Immature natural killer cell (primary cell): ENCODE measurements at places on chromosomes 5 and 9. TPM values are rescaled to one million over a fixed set of nuclear protein-coding genes. Genes with fewer than 3 reads are reported as not detected.

DNA sequence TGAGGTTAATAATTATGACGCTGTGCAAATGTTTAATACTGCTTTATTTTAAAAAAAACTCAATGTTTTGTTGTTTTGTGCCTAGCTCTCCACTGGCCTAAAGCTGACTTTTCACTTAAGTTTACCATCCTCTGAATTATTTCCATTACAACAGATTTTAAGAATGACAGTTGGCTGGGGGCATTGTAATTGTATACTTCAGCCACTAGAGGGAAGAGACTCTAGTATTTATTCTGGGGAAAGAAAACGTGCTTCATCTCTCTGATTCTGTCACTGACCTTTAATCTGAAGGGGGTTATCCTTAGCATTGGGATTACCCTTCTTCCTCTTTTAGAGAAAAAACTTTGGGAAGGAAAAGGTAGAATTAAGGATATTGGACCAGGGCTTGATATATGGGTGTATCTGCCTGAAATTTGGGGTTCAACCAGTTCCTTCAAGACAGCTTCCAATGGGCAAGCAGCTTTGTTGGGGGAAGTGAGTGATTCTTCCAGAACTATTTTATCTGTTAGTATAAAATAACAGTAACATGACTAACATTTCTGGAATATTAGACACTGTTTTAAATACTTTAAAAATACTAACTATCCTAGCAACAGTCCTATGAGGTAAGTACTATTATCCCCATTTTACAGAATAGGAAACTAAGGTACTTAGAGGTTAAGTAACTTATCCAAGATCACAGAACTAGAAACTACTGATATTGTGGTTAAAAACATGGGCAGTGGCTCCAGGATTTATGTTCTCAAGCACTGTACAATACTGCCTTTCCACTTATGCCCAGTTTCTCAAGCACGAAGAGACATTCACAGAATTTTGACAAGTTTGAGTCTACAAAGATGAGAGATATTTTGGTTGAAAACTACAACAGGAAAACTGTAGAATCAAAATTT lies 208.4 kb downstream of the CD180 start:
- DNase-seq, result peak; percentile 31

DNA sequence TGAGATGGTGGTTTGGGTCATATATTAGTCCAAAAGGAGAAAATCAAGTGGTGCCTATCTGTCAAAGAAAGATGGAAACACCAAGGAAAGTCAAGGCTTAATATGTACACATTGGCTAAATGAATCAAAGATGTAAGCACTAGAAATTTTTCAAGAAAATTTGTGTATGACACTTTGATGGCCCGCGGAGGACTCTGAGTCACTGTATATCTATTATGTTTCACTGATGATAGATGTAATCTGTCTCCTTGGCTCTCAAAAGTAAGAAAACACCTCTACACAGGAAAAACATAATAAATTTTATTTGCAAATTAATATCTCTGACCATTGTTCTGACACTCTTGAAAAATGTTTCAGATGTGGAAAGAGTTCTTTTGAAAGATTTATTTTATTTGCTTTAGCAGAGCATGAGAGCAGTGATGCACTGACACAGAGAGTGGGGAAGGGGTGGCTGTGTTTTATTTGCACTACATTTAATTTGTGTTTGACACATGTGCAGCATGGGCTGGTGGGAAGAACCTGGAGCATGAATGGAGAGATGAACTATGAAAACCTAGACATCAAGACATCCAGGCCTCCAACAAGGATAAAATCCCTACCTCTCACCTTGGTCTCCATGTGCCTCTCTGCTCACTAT lies 180.8 kb upstream of the GAS1 start:
- no peak for DNase-seq

The PCDHGA6 gene
- polyA plus RNA-seq, result not detected

GRCh38 chr9:124220946-124221451 lies 36.8 kb upstream of the NEK6 start:
- DNase-seq, result no peak

The ZSWIM6 gene
- 0.40 TPM for polyA plus RNA-seq

GRCh38 chr9:108069991-108070390 lies 580.4 kb upstream of the KLF4 start:
- DNase-seq, result no peak

GRCh38 chr5:178314061-178314660 lies 81.6 kb upstream of the PHYKPL start:
- no peak for DNase-seq

The HSDL2 gene
- polyA plus RNA-seq, result 17.6 TPM

GRCh38 chr5:74490814-74491213 lies 149.7 kb downstream of the ENC1 start:
- DNase-seq, result no peak

The PHYHD1 gene
- 2.7 TPM for polyA plus RNA-seq

The SLC12A7 gene
- polyA plus RNA-seq, result 9.5 TPM

DNA sequence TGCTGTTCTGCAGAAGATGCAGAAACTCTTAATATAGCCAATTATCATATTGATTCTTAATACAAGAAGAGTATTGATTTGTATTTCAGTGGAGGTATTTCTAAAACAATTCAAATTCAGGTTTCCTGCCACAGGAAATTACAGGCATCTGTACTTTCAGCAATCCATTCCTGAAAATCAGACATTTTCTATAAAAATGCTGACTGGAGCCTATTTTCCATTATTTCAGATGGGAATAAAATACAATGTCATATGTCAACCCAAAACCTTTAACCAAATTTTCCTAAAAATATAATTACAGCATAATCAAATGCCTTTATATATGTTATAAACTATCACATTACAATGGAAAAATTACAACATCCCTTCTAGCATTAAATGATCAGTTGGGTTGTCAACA lies 131.5 kb downstream of the MELK start:
- DNase-seq, result no peak

DNA sequence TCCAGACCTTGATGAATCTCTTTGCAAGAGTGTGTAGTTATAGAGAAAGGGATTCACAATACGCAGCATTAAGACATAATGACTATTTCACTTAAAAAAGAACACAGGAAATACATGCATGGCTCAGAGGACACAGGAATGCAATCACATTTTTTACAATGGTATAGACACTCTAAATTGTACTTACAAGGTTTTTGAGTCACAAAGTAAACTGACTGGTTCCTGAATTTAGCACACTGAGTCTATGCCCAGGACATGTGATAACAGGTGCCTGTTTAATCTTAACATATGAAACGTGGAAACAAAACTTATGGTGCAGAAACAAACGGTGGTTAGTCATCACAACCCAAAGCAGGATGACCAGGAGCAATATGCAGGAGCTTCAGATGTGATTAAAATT lies 6.7 kb downstream of the EPB41L4A start:
- no peak for DNase-seq

The GALNT10 gene
- polyA plus RNA-seq, result 42.8 TPM

- no peak for DNase-seq
These were observed 131.8 kb upstream of the SLC12A2 start for GRCh38 chr5:127951791-127952190.

DNA sequence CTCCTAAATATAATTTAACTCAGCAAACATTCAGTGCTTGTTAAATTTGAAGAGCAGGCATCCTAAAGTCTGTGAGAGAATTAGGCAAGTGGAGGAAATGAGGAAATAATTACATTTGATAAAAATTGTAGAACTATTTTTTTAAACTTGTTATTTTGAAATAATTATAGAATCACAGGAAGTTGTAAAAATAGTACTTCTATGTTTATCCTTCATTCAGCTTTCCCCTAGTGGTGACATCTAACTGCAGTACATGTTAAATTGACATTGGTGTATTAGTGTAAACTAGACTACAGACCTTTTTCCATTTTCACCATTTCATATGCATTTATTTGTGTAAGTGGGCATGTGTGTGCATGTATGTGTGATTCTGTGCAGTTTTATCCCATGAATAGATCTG lies 51.6 kb downstream of the F2RL2 start:
- DNase-seq, result no peak

DNA sequence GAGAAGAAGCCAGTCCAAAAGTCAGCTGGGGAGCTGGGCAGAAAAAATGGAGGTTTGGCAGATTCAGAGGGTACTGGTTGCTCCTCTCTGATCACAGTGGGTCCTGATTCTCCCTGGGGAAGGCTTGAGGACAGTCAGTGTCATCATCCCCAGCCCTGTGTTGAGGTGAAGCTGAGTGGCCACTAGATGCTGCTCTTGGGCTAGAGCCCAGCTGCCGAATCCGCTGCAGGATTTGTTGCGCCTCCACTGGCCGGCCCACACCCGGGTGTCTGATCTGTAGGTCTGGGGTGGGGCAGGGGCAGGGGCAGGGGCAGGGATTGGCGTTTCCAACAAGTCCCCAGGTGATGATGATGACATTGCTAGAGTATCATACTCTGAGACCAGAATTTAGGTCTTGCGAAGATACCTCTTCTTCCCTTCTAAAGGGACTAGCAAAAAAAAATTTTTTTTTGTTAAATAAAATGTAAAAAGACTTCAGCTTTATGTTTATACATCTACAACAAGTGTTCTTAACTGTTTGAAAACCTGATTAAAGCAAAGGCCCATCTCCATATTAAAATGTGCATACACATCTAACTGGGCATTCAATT lies 106.8 kb downstream of the PDE6A start:
- DNase-seq, result no peak

DNA sequence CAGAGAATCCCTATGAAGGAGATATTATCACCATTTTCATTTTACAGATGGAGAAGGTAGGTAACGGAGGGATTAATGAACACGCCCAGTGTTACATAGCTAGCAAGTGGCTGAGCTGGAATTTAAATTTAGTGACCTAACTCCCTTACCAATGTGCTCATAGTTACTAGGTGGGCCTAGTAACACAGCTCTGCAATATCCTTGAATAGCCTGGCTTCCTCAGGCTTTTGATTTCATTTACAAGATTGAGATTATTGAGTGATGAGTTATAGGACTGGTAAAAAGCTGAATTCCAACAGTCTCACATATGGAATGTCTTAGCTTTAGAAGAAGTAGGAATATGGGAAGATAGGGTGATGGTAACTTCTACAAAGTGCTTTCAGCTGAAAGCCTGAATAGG lies 336.3 kb upstream of the KIF2A start:
- no peak for DNase-seq

DNA sequence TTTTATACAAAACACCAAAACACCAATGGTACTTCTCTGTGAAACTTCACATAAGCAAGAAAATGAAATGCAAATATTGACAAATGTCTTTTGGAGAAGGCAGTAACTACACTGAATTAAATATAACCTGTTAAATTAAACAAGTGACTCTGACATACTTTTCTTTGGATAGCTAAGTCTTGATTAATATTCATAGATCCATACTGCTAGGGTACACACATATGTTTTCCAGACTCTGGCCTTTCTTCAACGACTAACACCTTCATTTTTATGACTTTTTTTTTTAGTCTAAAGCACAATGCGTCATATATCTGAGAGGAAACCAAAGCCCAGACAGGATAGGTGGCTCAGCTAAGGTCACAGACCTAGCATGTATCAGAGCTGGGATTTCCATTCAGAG lies 263.7 kb downstream of the TENT4A start:
- no peak for DNase-seq

- DNase-seq, result no peak
These were observed 1.6 kb downstream of the C5orf52 start for GRCh38 chr5:157672976-157673375.
